GM12878 (cell line): ENCODE measurements at places on chromosomes 6 and 20. TPM values are rescaled to one million over a fixed set of nuclear protein-coding genes. Genes with fewer than 3 reads are reported as not detected.

The MAP3K5 gene
- total RNA-seq: 31.6 TPM in 2 replicates

The ENPP4 gene
- total RNA-seq: 4.9 and 5.3 TPM in 2 replicates

- H3K36me3 ChIP-seq: no peaks in the 10 kb centered on the region
- H3K27ac ChIP-seq: no peak overlapping the region
- H3K27me3 ChIP-seq: no peaks in the 10 kb centered on the region; the same call in none of the 2 replicates
- no peak overlapping the region for H3K4me3 ChIP-seq
- no peak for DNase-seq
Observed at GRCh38 chr6:167824591-167825331, 1.9 kb upstream of the AFDN start.

GRCh38 chr6:124371974-124372475, 568.4 kb downstream of the NKAIN2 start:
- no peak overlapping the region for H3K4me3 ChIP-seq
- DNase-seq: no peak
- H3K36me3 ChIP-seq: no peaks in the 10 kb centered on the region
- no peaks in the 10 kb centered on the region for H3K4me1 ChIP-seq

DNA sequence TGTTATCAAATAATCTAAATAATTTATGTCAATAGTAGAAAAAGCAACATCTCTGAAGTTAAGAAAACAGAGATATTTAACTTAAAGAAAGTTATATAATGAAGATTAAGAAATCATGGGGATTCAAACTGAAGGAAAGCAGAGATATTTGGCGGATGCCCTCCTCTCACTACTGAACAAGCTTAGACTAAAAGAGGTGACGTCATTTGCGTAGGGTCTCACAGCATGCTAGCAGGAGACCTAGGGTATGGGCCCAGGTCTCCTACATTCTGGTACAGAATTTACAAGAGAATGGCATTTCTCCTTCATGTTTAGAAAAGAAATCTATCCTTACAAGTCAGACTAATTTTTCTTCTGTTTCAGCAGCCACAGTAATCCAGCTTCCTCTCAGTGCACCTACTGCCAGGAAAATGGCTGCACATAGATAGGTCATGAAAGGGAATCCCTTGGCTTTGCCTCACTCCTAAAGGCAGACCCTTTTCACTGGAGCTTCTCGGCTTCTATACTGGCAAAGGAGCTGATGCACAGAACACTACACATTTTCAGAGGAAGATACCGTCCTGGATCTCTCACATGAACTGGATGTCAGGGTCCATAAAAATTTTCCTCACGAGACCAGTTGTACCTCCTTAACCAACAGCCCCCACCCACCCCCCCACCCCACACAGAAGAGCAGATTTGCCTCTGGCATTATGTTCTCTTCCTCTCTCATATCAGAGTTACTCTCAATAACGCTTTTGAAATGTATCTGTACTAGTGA, 41.8 kb upstream of the DST start:
- no peak overlapping the region for H3K4me3 ChIP-seq
- H3K27ac ChIP-seq: no peak overlapping the region
- H3K27me3 ChIP-seq: no peaks in the 10 kb centered on the region
- no peak for DNase-seq
- H3K4me1 ChIP-seq: peaks cover 8% of the 10 kb centered on the region

- H3K36me3 ChIP-seq: no peaks in the 10 kb centered on the region
- no peaks in the 10 kb centered on the region for H3K27me3 ChIP-seq
- no peaks in the 10 kb centered on the region for H3K4me1 ChIP-seq
- H3K4me3 ChIP-seq: no peak overlapping the region
- no peak for DNase-seq
Observed at GRCh38 chr6:148852688-148853087, 105.9 kb downstream of the UST start.

GRCh38 chr20:33674294-33675135, at the start of gene NECAB3:
Gene NECAB3 (minus strand): TSS chr20:33674428. CDS start chr20:33674352, 76 bp downstream.
- H3K27ac ChIP-seq: peak within 1 kb of the TSS; percentile 46; the same call in 1 of the 2 replicates
- no peaks in the 10 kb centered on the region; the same call in 1 of the 2 replicates for H3K36me3 ChIP-seq
- H3K27me3 ChIP-seq: no peaks in the 10 kb centered on the region
- no peak for DNase-seq

GRCh38 chr20:48849299-48849698, 21.5 kb upstream of the PREX1 start:
- no peaks in the 10 kb centered on the region for H3K36me3 ChIP-seq
- peaks cover 29% of the 10 kb centered on the region for H3K4me1 ChIP-seq
- H3K4me3 ChIP-seq: no peak overlapping the region
- no peak overlapping the region for H3K27ac ChIP-seq
- H3K27me3 ChIP-seq: no peaks in the 10 kb centered on the region

- H3K27ac ChIP-seq: no peak overlapping the region
- no peaks in the 10 kb centered on the region for H3K27me3 ChIP-seq
- no peaks in the 10 kb centered on the region for H3K36me3 ChIP-seq
- no peaks in the 10 kb centered on the region for H3K4me1 ChIP-seq
Observed at GRCh38 chr6:2507016-2507415, 243.7 kb downstream of the MYLK4 start.
